Umbilical cord (tissue), 2 donors: ENCODE measurements at places on chromosomes 3 and 15. TPM values are rescaled to one million over a fixed set of nuclear protein-coding genes. Genes with fewer than 3 reads are reported as not detected.
A peak's percentile ranks its signal among the peaks of the same experiment; 100 is the strongest.

CCDC39 gene
- not detected for total RNA-seq

- peak; percentile 84 for DNase-seq
Observed at GRCh38 chr3:31307131-31307785, 225.5 kb upstream of the STT3B start.

DNA sequence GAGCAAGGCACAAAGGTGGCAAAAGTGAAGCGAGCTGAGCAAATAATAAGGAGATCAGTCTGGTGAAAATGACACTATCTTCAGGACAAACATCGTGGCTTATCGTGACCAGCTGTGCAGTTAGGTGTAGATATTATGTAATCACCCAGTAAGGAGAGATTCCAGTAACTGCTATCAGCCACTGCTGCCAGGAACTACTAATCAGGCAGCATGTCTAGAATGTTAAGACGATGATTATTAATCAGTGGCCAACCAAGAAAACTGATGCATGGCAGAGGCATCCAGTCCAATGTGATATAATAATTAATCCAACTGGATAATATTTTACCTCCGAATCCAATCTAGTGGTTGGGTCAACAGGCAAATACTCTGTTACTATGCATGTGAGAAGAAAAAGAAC lies 252.7 kb upstream of the ZPLD1 start:
- DNase-seq = no peak

CAND2 gene
- total RNA-seq = 2.9 TPM

DNA sequence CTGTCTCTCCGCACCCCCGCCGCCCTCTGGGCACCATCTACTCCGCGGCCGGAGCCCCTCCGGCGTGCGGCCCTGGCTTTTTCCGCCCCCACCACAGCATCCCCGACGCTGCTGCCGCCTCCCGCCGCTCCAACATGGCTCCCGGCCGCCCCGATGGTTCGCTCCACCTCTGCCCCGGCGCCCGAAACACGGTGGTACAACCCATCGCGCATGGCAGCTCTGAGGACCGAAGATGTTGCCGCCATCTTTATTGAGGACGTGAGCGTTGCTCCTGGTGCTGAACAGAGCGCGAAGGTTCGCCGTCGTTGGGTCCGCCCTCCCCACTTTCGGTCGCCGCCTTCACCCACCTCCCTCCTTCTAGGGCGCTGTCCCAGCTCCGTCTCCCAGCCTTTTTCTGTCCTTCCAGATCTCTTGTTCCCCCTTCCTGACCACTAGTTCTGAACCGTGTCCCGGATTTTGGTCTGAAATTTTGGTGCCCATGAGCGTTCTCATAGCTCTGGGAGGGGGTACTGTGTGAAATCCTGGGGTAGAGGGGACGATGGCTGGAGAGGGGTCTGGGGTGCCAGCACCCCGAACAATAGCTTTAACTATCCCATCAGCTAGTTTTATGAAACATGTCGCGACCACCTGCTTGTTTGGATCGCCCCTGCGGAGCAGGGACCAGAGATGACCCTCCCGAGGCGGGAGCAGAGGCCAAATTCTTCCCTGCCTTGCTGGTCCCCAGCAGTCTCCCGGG lies at the start of gene CELSR3:
TSS of gene CELSR3 (minus strand) at position 134 of the 736 bp plus-strand sequence. CDS start 252 bp downstream, outside the sequence.
- DNase-seq = peak; percentile 90

AHSG gene
- not detected for total RNA-seq

- no peak for DNase-seq
Observed at GRCh38 chr15:68537506-68537905, 41.3 kb upstream of the CORO2B start.

DNA sequence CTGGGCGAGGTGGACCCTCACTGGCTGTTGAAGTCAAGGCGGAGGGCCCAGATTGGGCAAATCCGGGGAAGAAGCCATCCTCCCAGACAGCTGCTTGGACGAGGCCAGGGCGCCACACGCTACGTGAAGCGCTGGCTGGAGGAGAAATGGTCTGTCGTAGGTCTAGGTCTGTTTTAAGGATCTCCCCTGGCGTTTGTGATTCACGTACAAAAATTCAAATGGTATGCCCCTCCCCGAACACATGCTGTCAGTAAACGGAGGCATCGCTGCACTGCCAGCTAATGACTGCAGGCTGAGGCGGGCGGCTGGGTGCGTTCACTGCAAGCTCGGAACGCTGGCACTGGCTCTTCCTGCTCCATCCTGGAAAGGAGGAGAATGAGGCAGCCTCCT lies 69.9 kb downstream of the EPHB3 start:
- DNase-seq = no peak

DNA sequence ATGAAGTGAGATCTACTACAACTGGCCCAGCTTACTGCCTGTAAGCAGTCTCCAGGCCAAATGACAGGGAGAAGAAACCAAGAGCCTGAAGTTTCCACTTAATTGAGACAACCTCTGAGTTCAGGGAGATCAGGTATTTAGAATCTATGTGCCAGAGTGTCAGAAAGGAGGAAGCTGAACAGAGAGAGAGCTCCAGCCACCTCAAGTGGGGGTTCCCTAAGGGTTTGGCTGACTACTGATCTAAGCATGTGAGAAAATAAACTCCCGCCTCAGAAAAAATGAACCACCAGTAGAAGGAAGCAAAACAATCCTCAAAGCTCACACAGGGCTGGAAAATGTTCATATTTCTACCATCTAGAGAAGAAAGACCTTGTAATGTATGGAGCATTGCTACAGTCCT lies 25.0 kb downstream of the ADAM10 start:
- DNase-seq = no peak

DNA sequence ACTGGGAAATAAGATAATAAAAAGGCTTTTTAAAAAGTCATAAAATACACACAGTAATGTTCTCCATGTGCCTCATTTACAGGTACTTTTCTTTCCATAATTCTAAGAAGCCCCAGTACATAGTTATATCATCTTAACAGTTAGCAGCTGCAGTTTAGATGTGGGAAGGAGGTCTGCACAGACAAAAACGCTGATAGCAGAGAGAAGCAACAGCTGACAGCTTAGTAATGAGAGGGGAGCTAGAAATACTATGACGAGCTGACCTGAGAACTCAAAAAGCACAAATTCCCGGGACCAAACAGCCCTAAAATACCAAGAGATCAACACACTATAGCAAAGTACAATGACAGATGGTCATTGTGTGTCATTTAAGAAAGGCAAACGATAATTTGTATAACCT lies 36.7 kb upstream of the ARHGEF3 start:
- peak; percentile 46 for DNase-seq

TTC23 gene
- 68.1 TPM for total RNA-seq

ARPIN gene
- total RNA-seq = 16.6 TPM

GRCh38 chr3:102053375-102053989 lies 204.2 kb downstream of the NFKBIZ start:
- no peak for DNase-seq

- no peak for DNase-seq
Observed at GRCh38 chr15:29849218-29849617, 26.9 kb upstream of the TJP1 start.

GUCA1C gene
- total RNA-seq = not detected

GRCh38 chr15:79154483-79155135 lies 64.0 kb upstream of the RASGRF1 start:
- peak; percentile 28 for DNase-seq

- peak; percentile 36 for DNase-seq
Observed at GRCh38 chr3:150265305-150265704, 142.8 kb upstream of the TSC22D2 start.

SERPINI2 gene
- 3.1 TPM for total RNA-seq

DNA sequence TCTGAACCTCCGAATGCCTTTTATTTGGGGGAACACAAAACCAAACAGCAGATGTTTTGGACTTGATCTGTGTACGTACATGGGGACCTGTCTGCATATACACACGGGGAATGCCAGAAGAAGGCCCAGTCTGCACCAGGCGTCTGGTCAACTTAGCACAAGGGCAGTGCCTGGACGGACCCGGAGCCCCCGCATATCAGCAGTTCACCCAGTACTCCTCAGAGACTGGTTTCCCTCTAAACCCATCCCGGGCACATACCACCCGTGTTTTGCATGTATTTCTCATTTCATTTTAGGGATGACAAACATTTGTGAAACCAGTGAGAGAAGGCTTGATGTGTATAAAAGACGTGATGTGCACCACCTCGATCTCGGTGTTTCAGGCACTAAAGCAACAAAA lies 49.7 kb downstream of the KLHL25 start:
- no peak for DNase-seq

SNX4 gene
- 59.7 TPM for total RNA-seq

GRCh38 chr3:186616299-186616617 lies 3.4 kb downstream of the AHSG start:
- DNase-seq = no peak

ACTC1 gene
- total RNA-seq = 194 TPM

DNA sequence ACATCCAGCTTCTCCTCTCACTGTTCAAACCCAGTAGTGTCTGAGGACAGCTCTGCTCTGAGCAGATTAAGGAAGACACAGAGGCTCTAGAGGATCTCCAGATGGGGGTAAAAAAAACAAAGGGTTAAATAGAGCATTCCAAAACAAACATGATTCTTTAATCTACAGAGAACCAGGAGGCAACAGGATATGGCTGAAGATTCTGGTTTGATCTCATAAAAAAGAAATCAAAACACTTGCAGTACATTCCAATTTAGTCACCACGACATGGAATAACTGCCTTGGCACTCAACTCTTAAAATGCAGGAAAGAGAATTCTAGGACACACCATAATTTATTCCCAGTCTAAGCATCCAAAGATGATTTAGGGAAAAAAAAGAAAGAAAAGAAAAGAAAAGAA lies 32.0 kb downstream of the TM4SF4 start:
- peak; percentile 33 for DNase-seq

SMCO1 gene
- total RNA-seq = not detected

FOXL2NB gene
- total RNA-seq = 1.9 TPM

- DNase-seq = no peak
Observed at GRCh38 chr15:50698101-50698500, 11.5 kb upstream of the TRPM7 start.
